ENCODE measurements at places on chromosomes 3 and 15.

- DNase-seq, result no peak
Observed at GRCh38 chr15:56146756-56147155, 96.9 kb downstream of the RFX7 start.

GRCh38 chr3:124669470-124669869, 60.8 kb upstream of the UMPS start:
- DNase-seq, result no peak

- DNase-seq, result no peak
Observed at GRCh38 chr15:42401544-42402454, 42.5 kb downstream of the CAPN3 start.

GRCh38 chr15:97085731-97086130, 755.2 kb downstream of the NR2F2 start:
- no peak for DNase-seq

DNA sequence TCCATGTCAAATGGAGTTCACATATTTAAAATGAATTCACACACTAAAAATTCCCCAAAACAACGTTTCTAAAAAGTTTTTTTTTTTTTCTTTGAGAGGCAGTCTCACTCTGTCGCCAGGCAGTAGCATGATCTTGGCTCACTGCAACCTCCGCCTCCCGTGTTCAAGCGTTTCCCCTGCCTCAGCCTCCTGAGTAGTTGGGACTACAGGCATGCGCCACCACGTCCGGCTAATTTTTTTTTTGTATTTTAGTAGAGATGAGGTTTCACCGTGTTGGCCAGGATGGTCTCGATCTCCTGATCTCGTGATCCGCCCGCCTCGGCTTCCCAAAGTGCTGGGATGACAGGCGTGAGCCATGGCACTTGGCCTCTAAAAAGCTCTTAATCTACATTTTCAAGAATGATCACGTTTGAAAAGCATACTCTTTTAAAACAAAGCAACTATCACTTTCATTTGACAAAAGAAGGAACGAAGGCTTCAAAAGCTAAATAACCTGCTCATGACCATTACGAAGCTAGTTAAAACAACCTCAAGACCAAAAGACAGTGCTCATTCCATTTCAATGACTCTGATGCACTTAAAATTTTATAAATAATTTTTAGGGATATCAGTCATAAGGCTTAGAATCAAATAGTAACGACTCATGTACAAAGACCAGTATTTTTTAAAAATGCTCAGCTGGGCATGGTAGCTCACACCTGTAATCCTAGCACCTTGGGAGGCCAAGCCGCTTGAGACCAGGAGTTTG, 5.5 kb downstream of the UBE3A start:
- no peak for DNase-seq

DNA sequence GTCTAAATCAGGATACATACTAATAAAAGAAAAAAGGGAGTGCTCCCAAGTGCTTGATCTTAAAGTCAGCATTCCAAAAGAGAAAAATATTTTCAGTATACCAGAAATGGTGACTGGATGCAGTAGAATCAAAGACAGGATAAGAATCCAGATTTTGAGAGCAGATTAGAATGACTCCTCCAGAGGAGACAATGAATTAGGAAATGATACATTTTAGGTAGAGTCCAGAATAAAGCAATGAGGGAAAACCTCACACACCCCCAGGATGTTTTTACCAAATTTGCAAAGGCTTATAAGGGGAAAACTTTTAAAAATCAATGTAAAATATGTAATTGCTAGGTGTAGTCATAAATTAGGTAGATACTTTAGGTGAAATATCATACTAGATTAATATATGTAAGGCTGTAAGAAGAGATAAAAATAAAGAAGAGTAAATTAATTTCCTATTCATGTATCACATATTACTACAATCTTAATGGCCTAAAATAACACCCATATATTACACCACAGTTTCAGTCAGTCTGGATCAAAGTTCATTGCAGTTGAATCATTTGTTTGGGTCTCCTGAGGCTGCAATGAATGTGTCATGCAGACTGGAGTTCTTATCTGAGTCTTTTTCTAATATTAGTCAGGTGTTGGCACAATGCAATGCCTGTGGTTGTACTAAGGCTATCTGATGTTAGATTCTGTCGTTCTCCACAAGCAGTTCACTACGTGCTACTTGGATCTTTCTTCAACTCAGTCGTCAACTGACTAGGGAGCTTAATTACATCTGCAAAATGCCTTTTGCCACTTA, 547.8 kb upstream of the EPHA6 start:
- no peak for DNase-seq

- no peak for DNase-seq
Observed at GRCh38 chr3:50580683-50581458, 11.5 kb downstream of the HEMK1 start.

DNA sequence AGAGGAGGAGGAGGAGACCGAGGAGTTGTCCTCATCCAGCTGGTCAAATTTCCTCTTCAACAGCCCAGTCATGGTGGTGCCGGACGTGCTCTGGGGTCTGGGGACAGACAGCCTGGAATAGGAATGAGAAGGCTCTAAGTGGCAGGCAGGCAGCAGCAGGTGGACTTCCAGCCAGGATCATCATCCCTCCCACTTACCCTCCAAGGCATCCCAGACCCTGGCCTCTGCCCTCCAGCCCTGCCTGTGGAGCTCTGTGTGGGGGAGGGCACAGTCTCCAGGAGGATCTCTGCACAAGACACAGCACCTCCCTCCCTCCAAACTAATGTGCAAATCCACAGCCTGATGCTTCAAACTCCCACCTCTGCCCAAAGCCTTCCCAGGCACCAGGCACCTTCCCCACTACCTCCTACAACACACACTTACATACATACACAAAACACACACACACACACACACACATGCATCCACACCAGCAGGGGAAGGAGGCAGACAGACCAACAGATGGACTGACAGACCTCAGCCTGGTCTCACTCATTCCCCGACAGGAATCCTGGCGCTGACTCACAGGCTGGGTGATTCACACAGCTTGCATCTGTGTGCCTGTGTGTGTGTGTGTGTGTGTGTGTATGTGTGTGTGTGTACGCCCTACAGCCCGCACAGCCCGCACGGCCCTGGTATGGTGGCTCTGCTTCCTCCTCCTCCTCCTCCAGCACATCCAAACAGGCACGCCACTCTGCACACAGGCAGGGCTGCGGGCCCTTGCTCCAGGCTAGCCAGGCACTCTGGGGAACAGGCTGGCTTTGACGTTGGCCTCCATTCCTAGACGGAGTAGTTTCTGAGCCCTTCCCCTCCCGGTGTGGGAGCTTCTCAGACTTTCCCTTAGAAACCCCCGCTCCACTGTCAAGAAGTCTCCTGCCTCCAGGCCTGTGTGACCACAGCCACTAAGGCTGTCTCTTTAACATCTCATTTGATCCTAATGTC, 6.5 kb downstream of the CSRNP1 start:
- DNase-seq, result peak; percentile 68

- DNase-seq, result no peak
Observed at GRCh38 chr3:21524133-21524532, 226.9 kb downstream of the ZNF385D start.

DNA sequence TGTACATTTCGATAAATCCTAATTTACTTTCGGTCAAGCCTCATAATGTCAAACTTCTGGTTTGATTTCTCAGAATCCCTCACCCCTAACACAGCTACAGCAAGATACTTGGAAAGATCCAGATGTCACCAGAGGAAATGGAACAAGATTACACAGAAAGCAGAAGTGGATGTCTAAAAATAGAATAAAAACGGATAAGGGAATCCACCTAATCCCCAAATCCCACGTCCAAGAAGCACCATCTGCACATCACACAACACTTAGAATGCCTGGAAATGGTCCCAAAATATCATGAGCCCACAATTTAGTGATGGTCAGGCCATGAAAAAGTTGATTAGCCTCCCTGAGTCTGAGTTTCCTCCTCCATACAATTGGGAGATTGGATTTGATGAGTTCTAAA, 61.7 kb downstream of the AGTR1 start:
- no peak for DNase-seq

GRCh38 chr3:110459021-110459420, 612.6 kb upstream of the NECTIN3 start:
- no peak for DNase-seq

- no peak for DNase-seq
Observed at GRCh38 chr15:72375501-72375845, 341 bp downstream of the HEXA start.

- no peak for DNase-seq
Observed at GRCh38 chr15:34353627-34354026, 10.5 kb downstream of the NUTM1 start.

DNA sequence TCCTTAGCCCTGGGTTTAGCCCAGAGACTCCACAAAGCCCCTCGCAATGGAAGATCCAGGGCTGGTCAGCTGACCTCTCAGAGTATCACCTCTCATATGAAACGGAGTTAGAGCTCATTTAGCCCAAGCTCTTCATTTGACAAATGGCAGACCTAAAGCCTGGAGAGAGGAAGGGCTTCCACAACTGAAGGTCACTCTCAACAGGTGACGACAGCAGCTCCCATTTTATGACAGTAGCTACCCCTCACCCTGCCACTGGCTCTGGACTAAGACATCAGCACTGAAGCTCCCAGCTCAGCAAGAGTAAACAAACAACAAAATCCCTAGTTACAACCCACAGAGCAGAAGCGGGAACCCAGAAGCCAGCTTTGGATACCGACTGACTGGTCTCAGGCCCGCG, 33.7 kb downstream of the TLE3 start:
- no peak for DNase-seq

- DNase-seq, result peak; percentile 80
Observed at GRCh38 chr3:51669241-51670052, 1.6 kb upstream of the TEX264 start.

DNA sequence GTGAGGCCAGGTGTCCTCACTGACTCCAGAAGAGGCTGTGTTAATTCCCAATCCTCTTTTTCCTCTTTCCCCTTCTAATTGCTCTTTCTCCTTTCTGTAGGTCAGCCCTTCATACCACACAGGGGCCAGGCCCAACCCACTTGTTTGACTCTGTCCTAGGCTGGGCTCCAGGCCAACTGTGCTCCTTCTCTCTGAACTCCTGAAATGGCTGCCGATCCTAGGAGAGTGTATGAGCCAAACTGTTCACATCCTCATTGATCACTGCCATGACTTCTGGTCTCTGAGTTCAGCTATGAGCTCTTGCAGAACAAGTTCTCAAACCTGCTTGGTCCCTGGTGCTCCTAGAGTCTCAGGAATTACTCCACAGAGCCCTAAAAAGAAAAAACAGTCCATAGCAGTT, 145.1 kb downstream of the VGLL4 start:
- no peak for DNase-seq

DNA sequence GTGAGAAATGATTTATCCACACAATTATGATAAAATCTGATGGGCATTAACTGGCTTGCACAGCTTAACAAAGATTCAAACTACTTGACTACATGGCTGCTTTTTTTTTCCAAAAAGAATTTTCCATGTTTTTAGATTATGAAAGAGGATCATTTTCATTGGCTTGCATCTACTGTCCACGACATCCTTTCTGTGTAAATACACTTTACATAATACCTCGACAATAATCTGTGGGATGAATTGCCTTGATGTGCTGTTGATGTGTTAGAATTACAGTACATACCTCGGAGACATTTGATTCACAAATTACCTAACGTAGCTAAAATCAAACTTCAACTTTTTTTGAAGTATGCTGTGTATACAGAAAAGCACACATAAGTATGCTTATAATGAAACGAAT, 104.4 kb downstream of the PPP2R3A start:
- DNase-seq, result no peak

DNA sequence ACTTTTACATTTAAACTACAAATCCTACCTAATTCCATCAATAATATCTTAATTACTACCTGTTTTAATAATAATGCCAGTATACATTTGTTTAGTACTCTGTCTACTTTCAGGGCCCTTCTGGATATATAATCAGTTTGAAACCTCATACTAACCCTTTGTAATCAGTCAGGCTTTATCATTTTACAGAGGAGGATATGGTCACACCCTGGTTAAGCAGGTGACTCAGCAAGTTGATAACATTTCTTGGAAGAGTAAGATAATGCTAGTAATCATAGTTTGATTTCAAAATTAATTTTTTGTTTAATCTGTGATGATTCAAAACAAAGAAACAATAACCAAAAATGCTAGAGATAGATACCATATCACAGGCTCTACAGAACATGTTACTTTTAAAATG, 208.2 kb upstream of the MANF start:
- no peak for DNase-seq

DNA sequence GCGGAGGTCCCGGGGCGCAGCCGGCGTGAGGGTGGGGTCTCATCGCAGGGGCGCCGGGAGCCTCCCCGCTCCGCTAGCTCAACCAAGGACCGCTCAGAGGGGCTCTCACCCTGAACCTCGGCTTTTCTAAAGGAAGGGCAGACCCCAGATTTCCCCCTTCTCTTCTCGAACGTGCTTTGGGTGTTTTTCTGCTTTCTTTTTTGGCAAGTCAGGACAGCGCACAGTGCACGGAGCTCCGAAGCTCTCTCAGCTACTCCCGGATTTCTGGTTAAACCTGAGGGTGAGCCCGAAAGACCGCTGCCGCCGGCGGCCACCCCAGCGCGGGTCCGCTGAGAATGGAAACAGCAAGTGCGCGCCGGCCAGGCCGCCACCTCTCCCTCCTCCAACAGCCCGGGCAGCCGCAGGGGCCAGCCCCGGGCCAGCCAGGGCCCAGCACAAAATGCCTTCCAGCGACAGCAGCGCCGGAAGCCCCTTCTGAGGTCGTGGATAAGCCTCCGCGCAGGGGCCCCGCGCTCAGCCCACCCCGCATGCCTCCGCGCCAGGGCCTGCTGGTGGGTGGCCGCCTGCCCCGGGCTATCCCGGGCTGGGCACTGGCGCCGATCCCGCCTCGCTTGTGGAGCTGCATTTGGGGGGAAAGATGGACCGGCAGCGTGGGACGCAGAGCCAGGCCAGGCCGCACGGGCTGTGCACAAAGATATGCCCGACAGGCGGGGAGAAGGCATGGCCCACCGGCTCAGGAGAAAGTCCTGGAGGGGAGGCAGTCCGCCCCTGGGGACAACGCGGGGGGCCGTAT, 8.2 kb upstream of the OCA2 start:
- no peak for DNase-seq

GRCh38 chr3:134486577-134487041, 752 bp downstream of the CEP63 start:
- DNase-seq, result no peak

DNA sequence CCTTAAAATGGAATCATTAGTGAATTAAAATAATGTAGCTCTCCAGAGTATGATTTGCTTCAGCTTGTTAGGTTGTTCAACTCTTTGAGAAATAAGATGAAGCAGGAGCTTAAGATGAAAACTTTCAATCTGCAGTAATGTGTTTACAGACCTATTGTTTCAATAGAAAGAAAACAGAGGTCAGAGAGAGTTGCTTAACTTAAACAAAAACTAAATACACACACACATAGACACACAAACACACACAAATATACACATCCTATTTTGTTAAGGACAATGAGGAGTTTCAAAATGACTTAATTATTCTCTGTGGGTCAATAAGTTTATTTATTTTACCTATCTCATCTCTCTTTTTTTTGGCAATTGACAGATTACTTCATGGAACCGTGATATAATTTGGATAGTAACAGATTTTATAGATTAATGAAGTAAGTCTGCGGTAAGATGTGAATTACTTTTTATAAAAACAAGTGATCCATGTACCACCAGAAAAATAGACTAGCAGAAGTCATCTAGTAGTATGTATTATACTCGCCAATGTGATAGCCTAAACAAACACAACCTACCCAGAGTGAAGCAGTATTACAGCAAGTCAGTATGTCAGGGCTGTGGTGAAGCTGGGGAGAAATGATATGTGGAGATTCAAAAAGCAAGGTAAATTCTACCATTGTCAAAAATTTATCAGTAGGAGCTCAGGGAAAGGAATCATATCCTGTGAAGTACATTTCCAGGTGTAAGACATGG, 76.7 kb upstream of the DCBLD2 start:
- DNase-seq, result no peak

Data from activated T-cell treated with anti-CD3 and anti-CD28 coated beads for 48 hours (primary cell).